ENCODE measurements at places on chromosomes 2 and 18.

- DNase-seq: no peak
Measured at GRCh38 chr2:148557844-148558436, 86.6 kb upstream of the EPC2 start.

- DNase-seq: no peak
Measured at GRCh38 chr2:177165721-177166711, 46.6 kb upstream of the HNRNPA3 start.

DNA sequence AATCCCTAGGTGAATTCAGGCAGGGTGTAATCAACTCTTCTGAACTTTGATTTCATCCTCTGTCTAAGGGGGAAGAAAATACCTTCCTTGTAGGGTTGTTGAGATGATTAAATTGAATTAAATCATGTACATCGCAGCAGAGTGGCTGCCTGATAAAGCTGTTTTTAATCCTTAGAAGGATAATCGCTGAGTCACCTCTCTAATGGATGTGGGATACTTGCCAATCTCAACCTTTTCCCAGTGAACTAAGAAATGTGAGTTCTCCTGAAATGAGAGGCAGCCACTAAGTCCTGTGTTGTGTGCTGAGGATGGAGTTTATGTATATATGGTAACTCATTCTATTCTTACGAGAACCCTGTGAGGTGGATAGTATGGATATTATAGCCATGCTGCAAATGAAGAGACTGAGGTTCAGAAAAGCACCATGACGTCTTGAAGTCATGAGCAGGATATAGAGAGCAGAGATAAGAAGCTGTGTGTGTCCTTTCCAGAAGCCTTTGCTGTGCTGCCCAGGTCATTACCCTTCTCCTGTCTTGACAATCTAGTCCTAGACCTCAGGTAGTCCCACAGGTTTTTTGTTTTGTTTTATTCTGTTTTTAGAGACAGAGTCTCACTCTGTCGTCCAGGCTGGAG is 93.3 kb downstream of the HNRNPLL start:
- no peak for DNase-seq

GRCh38 chr2:72727356-72727755 is 98.5 kb downstream of the EXOC6B start:
- DNase-seq: no peak

GRCh38 chr18:79645291-79645983 is 34.2 kb upstream of the CTDP1 start:
- DNase-seq: no peak

- DNase-seq: no peak
Measured at GRCh38 chr2:45224321-45224992, 215.2 kb upstream of the SIX2 start.

- no peak for DNase-seq
Measured at GRCh38 chr18:34153711-34154110, 71.0 kb downstream of the NOL4 start.

DNA sequence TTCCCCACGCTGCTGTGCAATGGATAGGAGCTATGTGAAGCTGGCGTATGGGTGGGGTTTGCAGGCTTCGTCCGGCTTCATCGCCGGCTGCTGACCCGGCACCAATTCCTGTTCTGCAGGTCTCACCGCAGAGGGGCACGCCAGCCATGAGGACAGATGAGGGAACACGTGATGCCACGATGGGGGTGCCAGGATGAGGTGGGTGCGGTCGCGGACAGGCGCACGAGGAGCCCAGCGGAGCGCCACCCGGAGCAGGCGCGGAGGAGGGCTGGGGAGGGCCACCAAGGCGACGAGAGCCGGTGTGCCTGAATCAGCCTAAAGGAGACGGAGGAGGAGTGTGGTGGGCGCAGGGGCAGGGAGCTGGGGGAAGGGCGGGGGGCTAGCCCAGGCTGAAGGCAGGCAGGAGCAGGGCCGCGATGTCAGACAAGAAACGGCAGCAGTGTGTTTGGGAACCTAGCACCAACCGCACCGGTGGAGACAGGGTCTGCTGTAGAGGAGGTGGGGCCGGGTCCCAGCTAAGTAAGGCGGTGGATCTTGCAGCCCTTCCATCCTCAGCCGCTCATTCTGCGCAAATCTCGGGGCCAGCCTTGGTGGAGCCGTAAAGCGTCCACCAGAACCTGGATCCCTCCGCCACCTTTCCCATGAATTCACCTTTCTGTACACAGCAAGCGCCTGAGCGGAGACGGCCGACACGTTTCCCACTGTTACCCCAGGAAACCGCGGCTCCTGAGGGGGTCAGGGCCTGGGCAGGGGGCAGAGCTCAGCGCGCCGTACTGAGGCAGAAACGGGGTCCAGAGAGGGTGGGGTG is 17.0 kb upstream of the CD8A start:
- peak; percentile 43 for DNase-seq

DNA sequence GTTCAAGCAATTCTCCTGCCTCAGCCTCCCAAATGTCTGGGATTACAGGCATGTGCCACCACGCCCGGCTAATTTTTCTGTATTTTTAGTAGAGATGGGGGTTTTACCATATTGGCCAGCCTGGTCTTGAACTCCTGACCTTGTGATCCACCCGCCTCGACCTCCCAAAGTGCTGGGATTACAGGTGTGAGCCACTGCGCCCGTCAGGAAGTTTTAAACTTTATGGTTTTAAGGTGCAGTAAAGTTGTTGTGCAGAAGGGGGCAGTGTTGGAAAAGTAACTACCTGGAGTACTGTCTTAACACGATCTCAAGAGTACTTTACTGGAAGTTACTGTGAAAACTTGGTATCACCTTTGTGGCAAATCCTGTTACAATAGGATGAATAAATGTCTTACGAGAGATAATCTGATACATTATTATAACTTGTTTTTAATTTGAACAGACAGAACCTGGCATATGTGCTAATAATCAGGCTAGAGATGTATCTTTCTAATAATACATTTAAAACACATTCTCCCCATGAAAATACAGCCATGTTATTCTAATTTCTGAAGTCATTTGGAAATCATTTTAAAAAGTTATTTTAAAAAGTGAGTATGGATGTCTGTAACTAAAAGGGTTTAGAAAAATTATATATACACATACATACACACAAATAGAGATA is 10.8 kb downstream of the SPDYA start:
- no peak for DNase-seq

DNA sequence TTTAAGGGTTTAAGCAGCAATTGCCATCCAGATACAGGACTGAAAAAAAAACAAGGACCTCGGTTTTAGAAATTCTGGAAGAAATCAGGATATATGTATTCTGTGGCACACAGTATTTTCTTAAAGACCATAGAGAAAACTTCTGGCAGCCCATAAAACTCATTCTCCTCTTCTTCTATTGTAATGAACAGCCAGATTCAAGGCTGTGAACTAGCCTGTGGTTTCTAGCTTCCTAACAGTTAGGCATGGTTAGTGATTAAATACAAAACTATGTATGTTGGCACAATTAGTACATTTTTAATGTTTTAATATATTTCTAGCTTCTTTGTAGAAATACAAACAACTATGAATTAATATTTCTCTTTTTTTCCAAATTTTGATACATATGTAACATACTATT is 555.7 kb downstream of the DSC3 start:
- DNase-seq: no peak

DNA sequence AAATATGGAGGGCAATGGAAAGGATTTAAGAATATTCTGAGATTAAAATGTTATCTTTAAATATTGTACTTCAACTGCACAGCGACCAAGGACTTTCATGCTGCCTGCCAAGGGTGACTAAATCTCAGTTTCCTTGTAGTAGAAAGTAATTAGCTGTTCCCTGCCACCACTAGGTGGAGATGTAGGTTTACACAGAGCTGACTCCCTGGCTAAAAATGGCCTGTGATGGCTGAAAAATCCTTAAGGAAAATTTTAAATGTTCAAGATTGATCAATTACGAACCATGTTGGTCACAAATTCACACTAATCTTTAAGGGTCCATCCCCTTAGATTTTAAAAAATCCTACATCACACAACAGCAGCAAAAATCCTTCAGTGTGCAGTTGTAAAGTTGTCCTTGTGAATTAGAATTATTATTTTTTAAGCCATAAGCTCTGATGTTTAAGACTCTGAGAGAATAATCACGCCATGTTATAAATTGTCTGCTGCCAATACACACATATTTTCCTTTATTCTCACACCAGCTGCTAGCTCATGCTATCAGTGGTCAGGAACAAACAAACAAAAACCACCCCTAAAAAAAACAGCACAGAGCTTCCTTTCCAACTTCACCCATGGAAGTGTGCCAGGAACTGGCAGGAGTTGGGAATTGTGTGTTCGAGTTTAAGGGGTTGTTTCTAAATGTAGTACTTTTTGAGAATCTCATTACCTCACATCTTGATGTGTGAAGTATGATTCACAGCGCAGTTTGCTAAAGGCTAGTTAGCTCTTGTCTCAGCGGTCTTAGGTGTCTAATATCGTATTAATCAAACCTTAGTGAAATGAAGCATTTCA is 399.8 kb downstream of the TMEM182 start:
- DNase-seq: peak; percentile 53

GRCh38 chr2:128593518-128593878 is 274.8 kb upstream of the HS6ST1 start:
- no peak for DNase-seq

DNA sequence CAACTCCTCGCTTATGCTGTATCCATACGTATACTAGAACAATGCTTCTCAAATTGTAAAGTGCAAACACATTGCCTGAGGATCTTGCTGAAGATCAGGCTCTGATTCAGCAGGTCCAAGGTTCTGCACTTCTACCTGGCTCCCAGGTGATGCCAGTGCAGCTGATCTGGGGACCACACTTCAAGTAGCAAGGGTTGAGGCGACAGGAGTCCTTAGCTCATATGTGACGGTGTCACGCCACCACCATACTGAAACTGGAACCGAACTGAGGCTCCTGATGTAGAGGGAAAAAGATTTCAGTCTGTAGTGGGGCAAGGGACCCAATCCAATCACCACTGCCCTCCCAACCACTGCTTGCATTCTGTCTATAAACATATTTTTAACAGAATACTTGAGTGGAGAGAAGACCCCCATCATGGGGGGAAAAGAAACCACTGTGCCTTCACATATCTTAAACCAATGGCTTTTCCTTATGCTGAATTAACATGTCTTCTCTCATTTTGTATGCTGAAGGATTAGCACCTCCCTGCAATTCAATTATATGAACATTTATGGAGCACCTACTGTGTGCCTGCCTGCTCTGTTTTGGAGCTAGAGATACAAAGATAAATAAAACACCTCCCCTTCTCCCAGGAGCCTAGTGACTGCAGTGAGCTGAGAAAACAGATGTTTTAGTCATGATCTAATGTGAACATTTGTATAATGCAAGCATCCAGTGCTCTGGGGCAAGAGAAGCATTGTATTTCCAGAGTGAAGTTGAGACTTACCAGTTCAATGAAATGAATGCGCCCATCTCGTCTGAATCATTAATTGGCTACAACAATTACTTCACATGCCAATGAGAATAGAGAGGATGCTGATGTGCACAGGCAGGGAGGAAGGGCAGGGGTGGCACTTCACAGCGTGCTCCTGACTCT is 6.6 kb upstream of the ASAP2 start:
- no peak for DNase-seq

DNA sequence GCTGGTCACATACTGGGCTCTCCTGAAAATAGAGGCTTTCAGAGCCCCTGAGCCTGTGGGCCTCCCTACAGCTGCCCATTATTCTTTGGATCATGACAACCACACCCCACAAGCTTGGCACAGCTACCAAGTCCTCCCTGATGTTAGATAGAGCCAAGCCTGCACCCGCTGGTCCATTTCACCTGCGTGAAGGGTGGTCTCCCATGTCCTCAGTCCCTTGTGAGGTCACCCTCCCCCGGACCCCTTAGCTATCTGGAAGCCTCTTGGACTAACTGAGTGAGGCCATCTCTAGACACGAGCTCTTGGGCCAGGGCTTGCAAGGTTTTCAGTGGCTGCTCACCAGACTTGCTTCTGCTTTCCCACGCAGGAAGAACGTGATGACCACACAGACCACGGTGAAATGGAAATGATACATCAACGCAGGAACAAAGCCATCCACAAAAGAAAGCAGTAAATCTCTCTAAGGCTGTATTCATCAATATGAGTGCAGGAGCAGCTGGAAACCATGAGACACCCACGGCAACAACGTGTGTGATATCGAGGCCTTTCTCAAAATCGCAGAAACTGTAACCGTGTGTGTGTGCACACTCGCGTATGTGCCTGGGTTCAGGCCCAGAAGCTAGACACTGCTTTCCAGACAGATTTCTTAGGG is 10.1 kb upstream of the MAL start:
- no peak for DNase-seq

DNA sequence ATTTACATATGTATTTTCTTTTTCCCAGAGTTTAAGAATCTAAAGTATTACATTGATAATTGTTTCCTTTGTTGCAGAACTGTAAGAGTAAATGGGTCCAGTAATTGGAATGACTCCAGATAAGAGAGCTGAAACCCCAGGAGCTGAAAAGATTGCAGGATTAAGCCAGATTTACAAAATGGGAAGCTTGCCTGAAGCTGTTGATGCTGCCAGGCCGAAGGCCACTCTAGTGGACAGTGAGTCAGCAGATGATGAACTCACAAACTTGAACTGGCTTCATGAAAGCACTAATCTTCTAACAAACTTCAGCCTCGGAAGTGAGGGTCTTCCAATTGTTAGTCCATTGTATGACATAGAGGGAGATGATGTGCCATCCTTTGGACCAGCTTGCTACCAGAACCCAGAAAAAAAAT is 183.8 kb upstream of the STON1 start:
- no peak for DNase-seq

GRCh38 chr2:5373200-5373599 is 319.0 kb upstream of the SOX11 start:
- no peak for DNase-seq

GRCh38 chr2:59019566-59020159 is 778.5 kb upstream of the FANCL start:
- DNase-seq: no peak

DNA sequence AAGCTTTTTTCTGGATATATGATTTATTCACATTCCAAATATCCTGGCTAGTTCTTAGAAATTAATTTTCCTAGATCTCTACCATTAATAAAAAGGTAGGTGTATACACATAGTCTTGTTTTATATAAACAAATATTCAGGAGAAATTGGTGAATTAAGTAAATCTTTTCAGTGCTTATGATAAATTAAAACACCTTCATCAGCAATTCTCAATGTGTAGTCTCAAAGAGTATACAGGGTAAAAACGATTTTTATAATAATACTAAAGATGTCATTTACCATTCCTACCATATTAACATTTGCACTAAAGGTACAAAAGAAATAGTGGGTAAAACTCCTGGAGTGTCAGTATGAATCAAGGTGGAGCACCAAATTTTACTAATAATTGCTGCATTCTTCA is 40.2 kb downstream of the CERKL start:
- DNase-seq: no peak

DNA sequence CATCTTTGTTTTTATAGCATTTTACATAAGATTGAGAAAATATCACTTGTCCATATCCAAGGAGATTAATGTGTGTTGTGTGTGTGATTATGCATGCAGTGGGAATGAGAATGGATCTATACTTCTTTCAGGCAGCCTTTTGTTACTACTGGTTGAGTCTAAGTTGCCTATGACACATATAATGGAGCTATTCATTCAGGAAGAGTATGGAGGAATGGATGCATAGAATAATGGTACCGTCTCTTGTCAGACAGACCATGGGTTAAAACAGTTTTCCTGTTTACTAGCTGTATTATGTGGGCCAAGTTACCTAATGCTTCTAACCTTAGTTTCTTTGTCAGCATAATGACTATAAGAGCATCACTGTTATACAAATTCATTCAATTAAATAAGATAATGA is 155.4 kb upstream of the KYNU start:
- DNase-seq: no peak

- no peak for DNase-seq
Measured at GRCh38 chr2:14220101-14220500, 412.4 kb upstream of the LRATD1 start.

GRCh38 chr2:113980946-113981345 is 91.1 kb downstream of the ACTR3 start:
- no peak for DNase-seq
